GM04503 (cell line): ENCODE measurements at places on chromosomes 11 and 22.

- DNase-seq = no peak
These were observed at the start of gene MDK for GRCh38 chr11:46381048-46381818. Gene MDK, plus strand, starts transcription at chr11:46381669. Its CDS starts 389 bp downstream, at chr11:46382058.

- DNase-seq = no peak
These were observed 36.5 kb upstream of the MOB2 start for GRCh38 chr11:1523077-1523476.

- DNase-seq = no peak
These were observed 3.3 kb upstream of the CTR9 start for GRCh38 chr11:10747733-10748132.

DNA sequence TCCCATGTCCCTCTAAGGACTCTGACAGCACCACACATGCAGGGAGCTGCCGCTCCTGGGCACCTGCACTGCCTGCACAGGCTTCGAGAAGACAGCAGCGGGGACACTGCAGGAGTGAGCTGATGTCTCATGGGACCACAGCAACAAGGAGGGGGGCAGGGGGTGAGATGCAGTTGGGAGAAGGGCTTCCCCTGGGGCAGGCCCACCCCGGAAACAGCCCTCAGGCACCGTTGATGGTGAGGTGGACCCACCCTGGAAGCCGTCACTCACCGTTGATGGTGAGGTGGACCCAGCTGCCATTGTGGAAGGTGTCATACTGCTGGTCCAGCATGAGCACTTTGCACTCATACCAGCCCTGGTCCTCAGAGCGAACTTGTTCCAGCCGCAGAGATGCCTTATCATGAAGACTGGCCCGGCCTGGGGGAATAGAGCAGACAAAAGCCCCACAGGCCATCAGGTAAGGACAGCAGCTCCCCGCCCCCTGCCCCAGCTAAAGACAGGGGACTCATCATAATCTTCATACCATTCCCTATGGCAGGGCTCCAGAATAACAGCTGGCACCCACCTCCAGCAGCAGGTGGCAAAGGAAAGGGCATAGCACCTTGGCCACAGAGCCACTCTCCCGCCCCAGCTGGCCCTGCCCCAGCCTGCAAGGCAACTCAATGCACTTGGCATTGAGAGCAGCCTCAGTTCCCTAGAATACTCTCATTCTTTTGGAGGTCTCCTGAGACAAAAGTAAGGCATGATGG, 12.6 kb downstream of the IGSF9B start:
- no peak for DNase-seq

- DNase-seq = no peak
These were observed 48.0 kb downstream of the YAP1 start for GRCh38 chr11:102158164-102158735.
